ENCODE measurements at places on chromosomes 6 and 20.

DNA sequence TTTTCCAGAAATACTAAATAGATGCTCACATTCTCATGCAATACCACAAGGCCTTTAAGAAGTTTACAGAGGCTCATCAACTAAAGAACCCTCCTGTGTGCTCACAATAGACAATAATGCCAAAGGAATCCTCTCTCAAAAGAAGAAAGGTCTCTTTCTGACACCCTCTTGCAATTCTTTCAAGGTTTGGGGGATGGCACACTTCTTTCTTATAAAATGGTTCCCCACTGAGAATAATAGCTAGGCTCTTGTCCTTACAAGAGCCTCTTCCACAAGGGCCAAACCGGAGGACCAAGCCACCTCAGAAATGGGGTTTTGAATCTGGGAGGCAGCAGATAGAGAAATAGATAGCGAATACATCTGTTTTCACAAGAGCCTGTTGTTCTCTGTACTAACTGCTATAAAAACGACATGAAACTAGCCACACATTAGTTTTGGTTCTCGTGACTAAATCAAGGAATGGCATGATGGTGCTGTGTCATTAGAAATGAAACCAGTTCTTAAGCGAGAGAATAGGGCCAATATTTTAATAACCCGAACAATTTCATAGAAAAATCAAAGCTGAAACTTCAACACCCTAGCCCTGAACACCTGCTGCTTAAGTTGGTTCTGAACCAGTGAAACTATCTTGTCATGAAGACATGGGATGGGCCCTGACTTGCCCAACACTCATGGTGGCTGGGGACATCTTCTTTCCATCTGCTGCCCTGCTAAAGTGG is 81.1 kb downstream of the PRDM1 start:
- no peak for DNase-seq

- peak; percentile 69 for DNase-seq
Observed at GRCh38 chr6:444653-445275, 53.2 kb downstream of the IRF4 start.

- DNase-seq = no peak
Observed at GRCh38 chr20:19275630-19276071, 63.2 kb downstream of the SLC24A3 start.

DNA sequence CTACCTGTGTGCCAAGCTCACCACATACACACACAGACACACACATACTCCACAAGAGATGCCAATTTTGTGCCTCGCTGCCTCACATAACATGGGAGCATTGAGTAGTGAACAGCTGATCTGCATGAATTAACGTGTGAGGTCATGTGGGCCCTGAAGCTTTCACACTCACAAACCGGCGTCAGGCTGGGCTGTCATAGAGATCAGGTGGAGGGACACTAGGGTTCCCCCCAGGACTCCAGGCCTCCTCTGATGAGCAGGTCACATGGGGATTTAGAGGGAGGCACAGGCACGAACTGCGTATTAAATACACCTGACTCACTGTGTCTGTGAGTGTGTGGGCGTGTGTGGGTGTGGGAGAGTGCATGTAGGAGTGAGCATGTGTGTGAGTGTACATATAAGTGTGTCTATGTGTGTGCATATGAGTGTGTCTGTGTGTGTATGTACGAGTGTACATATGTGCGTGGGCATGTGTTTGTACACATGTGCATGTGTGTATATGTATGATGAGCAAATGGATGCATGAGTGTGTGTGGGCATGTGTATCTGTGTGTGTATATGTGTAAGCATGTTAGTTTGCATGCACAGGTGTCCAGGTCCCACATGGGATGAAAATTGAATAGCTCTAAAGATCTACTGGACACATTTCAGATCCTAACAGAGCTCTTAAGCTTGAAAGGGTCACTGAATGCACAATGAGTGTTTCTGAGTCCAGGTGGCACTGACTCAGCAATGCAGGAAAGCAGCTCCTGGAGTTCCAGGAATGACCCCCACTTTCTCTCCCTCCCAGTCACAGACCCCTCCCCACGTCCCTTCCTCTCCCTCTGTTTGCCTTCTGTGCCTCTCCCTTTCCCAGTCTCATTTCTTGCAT is 336.6 kb downstream of the PREX1 start:
- DNase-seq = no peak

GRCh38 chr6:33118525-33119123 is 42.8 kb downstream of the HLA-DPB1 start:
- DNase-seq = no peak

DNA sequence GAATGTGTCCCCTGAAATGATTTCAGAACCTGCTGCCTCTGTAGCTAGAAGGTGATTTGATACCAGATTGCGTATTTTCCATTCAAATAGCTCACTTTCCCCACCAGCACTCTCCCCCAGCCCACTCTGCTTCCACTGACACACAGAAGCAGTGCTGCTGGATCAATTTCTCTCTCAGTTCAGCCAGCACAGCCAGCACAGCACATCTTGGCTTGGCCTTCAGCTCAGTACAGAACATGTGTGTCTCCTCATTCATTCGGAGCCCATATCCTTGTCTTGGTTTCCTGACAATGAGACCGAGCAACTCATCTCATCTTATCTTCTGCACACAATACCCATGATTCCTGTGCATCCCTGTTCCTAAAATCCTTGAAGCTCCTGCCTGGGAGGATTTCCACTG is 33.8 kb upstream of the CD83 start:
- DNase-seq = no peak

DNA sequence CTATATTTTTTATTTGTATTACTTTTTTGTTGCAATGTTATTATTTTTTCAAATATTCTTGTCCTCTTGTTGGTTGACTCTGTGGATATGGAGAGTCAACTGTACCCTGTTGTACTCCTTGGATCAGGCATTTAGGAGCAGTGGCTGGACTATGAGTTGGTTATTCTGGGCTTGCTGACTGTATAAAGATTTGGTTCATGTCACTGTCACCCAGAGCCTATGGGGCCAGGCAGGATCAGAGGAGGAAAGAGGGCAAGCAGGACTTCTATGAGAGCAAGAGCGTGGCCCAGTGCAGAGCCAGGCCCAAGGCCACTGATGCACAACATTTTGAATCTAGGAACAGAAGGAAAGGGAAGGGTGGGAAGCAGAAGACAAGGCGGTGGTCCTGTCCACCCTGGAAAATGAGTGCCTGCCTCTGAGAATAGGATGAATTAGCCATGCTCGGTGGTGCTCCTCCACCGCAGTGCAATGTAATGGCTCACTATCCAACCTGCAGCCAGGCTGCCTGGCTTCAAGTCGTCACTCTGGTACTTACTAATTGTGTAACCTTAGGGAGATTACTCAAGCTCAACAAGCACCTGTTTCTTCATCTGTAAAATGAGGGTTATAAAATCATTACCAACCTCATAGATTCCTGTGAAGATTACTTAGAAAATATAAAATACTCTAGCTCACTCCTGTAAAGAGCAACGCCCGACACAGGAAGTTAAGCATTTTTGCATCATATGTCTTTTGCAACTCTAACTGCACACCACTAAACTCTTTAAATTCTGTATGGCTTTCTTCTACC is 192.1 kb downstream of the KCNQ5 start:
- DNase-seq = no peak

DNA sequence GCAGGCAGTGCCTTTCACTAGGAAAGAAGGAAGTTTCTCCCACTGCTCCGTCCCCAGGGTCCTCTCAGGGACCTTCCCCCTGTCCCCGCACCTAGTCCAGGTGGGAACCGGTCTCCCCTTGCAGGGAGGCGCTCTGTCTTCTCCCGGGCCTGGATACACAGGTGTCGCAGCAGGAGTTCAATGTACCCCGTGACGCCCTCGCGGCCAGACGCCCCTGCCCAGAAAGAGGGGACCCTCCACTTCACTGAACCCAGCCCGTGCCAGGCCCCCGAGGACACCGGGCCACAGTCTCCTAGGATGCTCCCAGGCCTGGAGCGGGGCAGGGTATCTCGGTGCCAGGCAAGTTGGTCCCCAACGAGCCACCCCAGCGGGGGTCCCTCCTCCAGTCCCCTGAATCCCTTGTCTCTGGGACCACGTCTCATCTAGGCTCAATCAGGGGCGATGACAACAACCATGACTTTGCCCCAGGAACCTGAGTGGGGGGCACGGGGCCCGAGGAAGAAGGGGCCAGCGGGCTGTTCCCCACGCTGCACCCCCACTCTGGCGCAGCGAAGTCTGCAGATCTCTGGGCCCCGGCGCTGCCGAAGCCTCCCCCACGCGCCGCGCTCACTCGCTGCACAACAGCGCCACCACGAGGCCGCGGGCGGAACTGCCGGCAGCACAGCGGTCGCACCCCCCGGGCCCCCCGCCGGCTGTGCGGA is 103.0 kb downstream of the EDN3 start:
- DNase-seq = peak; percentile 72

GRCh38 chr6:98590136-98590681 is 244.2 kb upstream of the POU3F2 start:
- no peak for DNase-seq

GRCh38 chr6:16670183-16670582 is 91.1 kb downstream of the ATXN1 start:
- no peak for DNase-seq

GRCh38 chr6:68071740-68072139 is 563.3 kb upstream of the ADGRB3 start:
- DNase-seq = no peak

DNA sequence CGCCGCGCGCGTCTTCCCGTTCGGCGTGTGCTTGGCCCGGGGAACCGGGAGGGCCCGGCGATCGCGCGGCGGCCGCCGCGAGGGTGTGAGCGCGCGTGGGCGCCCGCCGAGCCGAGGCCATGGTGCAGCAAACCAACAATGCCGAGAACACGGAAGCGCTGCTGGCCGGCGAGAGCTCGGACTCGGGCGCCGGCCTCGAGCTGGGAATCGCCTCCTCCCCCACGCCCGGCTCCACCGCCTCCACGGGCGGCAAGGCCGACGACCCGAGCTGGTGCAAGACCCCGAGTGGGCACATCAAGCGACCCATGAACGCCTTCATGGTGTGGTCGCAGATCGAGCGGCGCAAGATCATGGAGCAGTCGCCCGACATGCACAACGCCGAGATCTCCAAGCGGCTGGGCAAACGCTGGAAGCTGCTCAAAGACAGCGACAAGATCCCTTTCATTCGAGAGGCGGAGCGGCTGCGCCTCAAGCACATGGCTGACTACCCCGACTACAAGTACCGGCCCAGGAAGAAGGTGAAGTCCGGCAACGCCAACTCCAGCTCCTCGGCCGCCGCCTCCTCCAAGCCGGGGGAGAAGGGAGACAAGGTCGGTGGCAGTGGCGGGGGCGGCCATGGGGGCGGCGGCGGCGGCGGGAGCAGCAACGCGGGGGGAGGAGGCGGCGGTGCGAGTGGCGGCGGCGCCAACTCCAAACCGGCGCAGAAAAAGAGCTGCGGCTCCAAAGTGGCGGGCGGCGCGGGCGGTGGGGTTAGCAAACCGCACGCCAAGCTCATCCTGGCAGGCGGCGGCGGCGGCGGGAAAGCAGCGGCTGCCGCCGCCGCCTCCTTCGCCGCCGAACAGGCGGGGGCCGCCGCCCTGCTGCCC is 1.1 kb downstream of the SOX4 start:
- no peak for DNase-seq

DNA sequence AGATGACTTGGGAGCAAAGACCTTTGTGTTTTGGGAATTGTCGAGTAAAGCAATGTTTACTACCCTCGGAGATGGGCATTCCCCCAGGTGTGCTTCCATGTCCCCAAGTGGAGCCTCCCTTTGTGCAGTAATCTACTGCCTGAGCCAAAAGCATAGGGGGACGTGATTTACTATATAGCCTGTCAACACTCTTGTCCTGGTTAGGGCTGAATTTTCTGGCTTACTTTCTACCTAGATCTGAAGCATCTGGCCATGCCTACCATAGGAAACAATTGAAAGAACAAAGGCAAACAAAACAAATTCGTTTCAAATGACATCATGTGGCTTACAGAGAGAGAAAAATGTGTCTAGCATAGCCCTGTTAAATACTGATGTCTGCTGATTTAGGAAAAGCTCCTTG is 350.6 kb downstream of the SAMD5 start:
- DNase-seq = no peak

- no peak for DNase-seq
Observed at GRCh38 chr6:34525431-34526175, 30.5 kb downstream of the SPDEF start.

DNA sequence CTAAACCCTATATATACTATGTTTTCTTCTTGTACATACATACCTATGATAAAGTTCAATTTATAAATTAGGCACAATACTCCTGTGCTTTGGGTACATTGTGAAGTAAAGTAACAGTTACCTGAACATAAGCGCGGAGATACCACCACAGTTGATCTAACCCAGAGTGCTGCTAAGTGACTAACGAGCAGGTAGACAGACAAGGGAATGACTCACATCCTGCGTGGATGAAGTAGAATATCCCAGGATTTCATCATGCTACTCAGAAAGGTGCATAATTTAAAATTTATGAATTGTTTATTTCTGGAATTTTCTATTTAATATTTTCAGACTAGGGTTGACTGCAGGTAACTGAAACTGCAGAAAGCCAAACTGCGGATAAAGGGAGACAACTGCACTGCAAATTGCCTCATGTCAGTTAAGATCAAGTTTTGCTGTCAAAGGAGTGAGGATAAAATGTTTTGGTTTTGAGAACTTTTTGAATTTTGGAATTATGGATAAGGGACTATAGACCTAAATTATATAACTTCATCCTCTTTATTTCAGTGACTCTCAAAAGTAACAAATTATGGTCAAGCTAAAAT is 14.4 kb downstream of the MKKS start:
- no peak for DNase-seq

DNA sequence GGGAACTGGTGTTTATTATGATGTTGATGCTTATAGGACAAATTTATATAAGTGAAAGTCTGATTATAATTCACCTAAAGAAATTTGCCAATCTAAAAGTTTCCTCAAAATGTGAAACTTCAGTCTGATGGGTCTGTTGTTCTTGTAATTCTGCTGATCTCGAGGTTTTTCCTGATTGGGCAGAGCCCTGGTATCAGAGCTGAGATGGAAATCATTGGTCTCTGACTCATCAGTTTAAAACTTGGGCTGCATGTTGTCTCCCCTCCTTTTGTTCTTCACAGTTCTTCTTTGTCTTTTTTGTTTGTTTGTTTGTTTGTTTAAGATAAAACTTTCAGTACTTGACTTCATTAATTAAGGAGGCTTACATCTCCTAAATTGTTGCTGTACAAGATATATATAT is 5.9 kb downstream of the SMAP1 start:
- DNase-seq = no peak

- DNase-seq = no peak
Observed at GRCh38 chr6:143964674-143965081, 43.4 kb downstream of the PLAGL1 start.

GRCh38 chr20:17856024-17856564 is 112.5 kb downstream of the SNX5 start:
- no peak for DNase-seq

DNA sequence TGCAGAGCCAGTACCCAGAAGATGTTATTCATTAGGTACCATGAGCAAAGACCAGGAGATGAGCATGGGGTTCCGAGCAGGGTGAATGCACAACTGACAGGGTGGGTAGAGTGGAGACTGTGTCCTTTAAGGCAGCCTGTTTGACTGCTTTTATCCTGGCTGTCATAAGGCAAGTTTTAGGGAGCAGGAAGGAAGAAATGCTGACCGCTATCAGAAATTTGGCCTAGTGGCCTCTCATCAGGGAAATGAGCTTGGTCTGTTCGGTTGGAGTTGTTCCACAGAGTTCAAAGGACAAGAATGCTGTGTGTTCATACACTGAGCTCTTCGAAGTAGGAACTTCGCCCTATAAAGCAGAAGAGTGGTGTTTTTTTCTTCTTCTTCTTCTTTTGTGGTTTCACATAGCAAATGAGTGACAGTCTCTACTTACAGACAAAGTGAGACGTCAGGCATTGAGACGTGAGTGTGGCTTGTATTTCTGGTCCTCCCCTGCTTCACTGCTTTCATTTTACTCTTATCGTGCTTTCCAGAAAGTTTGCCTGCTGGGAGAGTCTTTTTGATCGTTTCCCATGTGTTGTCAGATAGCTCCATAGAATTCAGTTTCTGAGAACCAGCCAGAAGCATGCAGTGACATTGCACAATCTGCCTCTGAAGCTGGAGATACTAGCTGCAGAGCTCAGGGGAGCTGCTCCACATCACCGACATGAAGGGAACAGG is at the start of gene CASS4:
TSS of gene CASS4 (plus strand) at position 502 of the 714 bp plus-strand sequence. CDS start at position 701, 199 bp downstream.
- peak; percentile 37 for DNase-seq
